ENCODE measurements at places on chromosomes 12 and 14.

- peak; percentile 65 for DNase-seq
Observed at GRCh38 chr12:52006726-52007157, at the start of gene TAMALIN. Gene TAMALIN, plus strand, starts transcription at chr12:52006946. Its CDS starts 74 bp downstream, at chr12:52007020.

DNA sequence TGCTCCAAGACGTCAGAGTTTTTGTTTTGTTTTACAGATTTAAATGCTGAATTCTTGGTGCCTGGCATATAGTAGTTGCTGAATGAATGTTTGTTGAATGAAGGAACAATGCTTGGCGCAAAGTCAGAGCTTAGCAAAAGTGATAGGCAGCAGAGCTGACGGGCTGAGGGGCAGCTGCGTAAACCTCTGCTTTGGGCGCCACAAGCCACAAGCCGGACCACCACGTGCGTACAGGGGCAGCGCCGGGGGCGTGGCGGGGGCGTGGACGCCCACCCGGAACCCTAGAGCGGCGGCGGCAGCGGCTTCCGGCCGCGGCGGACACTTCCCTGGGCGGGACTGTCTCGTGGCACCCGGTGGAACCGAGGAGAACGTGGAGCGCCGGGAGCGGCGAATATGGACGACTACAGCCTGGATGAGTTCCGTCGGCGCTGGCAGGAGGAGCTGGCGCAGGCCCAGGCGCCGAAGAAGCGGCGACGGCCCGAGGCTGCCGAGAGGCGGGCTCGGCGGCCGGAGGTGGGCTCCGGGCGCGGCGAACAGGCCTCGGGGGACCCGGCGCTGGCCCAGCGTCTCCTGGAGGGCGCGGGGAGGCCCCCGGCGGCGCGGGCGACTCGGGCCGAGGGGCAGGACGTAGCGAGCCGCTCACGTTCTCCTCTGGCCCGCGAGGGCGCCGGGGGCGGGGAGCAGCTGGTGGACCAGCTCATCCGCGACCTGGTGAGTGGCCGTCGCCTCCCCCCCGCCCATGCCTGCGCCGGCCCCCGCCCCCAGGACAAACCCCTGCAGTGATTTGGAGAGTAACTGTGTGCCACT is at the start of gene FBXW8:
TSS of gene FBXW8 (plus strand) at position 306 of the 807 bp plus-strand sequence. CDS start at position 394, 88 bp downstream.
- DNase-seq = peak; percentile 61

- DNase-seq = no peak
Observed at GRCh38 chr12:21073129-21073528, 57.9 kb upstream of the SLCO1B1 start.

DNA sequence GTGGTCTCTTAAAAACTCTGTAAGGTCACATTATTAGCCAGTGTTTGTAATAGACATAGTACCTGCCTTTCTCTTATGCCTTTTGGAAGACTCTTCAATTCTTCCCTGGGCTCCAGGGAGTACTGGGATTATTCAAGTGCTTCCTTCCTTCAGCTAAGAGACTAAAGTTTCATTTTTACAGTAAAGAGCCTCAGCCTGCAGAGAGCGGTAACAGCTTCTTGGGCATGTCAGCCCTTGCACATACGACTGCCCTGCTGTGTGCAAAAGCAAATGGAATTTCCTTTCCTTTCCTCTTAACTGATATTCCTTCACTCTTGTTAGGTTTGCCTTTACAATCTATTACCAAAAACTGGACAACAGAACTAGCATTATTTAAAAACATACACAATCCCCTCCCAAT is 32.9 kb upstream of the AMIGO2 start:
- DNase-seq = no peak

All from stimulated activated CD8-positive, alpha-beta memory T cell treated with anti-CD3 and anti-CD28 coated beads, Interleukin-2, amount 100 ng/mL, for 48 hours (primary cell).